Neural crest cell (in vitro differentiated cells): ENCODE measurements at places on chromosomes 4 and X.

- DNase-seq: peak; percentile 4
These were observed 46.5 kb downstream of the CWH43 start for GRCh38 chr4:49032440-49033161.

GRCh38 chr4:86970447-86971354, 35.9 kb downstream of the AFF1 start:
- no peak for DNase-seq

- no peak for DNase-seq
These were observed 291.6 kb downstream of the CAMK2D start for GRCh38 chr4:113469926-113470325.

- DNase-seq: no peak
These were observed 6.1 kb upstream of the LEF1 start for GRCh38 chr4:108174856-108175255.

DNA sequence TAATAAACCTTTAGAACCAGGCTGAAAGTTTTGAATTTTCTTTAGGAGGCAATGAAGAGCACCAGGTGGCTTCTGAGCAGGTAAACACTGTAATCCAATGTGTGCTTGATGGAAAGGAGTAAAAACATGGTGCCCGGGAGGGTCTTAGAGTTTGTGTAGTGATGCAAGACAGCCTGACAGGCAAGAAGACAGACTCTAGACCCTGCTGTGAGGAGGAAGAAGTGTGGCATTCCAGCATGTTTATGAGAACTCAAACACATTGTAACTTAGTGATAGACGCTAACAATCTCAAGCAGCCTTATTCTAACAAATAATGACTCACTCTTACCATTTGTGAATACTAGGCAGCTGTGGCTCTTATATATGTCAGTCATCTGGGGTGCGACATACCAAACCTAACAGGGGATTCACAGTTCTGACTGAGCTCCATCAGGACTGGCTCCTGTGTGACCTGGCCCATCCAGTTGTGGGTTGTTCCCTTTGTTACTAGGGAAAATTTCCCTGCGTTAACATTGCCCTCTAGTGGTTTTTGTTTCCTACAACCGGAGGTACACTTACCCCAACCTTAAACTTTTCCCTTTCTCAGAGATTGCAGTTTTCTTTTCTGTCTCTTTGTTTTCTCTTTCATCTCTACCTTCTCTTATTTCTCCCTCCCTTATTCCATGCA, 53.8 kb downstream of the VSIG4 start:
- no peak for DNase-seq

DNA sequence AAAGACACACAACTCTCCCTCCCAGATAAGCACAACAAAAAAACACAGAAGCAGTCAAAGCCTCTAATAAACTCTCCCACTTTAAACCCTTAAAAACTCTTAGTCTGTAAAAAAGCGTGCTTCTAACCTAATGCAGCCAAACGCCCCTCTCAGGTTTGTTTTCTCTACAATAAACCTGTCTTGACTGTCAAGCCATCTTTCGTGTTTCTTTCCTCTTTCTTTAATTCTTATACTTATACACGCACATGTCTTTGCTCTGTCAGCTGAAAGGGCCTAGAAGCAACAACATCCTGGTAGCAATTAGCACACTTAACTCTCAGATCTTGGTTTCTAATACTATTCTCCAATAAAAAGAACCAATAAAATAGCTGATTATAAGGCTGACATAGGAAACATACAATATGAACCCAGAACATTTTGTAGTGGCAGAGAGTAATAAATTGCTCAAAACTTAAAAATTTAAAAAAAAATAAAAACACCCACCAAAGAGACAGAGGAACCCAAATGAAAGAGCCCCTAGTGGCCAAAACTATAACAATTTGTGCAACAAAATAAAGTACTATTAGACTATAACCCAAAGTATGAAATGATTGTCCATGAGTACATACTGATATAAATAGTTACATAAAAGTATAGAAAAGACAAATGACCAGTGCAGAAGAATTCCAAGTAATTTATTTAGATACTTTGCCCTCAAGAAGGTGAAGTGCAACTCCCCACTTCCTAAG, 440.4 kb upstream of the ADGRL3 start:
- no peak for DNase-seq

DNA sequence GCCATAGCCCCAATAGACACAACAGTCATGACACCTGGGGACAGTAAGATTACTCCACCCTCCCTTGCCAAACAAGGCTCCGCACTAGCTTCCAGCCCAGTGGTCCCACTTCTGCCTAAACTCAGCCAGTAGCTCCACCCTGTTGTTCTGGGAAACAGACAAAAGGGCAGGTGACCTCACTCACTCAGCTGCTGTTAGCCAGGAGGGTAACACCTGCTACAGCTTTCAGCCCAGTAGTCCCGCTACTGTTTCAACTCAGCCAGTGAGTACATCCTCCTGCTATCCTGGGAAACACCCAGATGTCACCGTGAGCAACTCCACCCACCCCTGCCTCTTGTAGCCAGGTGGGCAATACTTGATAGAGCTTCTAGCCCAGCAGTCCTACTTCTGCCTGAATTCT, 162.7 kb upstream of the CPXCR1 start:
- DNase-seq: no peak

DNA sequence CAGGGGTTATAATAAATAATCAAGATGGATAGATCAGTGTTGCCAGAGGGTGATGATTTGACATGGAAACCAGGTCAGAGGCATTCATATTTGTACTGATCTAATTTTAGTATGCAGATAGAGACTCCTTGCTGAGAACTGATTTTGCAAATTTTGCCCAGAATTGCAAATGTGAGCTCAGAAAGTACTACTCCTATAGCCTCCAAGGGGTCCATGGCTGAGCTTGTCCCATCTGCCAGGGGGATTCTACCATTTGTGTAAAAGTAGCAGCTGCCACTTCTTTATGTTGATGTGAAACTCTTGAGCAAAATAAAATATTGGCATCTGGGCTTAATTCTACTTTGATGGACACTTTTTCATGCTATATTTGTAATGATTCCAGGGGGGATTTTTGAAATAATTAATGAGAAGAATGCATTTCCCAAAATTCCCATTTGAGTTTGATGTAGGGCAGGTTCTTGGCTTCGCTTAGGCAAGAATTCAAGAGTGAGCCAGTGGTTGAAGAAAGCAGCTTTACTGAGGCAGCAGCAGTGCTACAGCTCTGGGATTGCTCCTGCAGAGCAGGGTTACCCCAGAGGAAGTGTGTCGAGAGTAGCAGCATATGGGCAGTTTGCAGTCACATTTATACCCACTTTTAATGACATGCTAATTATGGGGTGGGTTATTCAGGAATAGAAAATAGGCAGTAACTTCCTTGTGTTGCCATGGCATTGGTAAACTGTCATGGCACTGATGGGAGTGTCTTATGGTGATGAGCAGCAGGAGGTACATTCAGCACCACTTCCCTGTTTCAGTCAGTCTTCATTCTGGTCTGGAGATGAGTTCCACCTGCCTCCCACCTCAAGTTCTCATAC, 38.7 kb upstream of the DCLK2 start:
- no peak for DNase-seq

- DNase-seq: no peak
These were observed 2.8 kb downstream of the CLCN5 start for GRCh38 chrX:49925176-49925575.

DNA sequence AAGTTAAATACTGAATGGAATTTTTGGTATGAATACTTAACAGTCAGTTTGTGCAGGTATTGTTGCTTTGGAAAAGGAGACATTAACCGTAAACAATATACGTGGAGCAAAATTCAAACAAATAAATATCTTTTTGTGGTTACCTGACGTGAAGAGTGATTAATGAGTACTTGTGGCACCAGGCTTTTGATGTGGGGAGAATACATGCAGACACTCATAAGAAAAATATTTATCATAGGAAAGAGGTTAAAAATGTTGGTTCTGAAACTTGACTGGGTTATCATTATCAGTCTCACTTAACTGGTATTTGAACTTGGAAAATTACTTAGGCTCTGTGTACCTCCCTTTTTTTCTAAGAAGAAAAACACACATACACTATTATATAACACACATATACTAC, 136.4 kb upstream of the NDST4 start:
- DNase-seq: no peak

DNA sequence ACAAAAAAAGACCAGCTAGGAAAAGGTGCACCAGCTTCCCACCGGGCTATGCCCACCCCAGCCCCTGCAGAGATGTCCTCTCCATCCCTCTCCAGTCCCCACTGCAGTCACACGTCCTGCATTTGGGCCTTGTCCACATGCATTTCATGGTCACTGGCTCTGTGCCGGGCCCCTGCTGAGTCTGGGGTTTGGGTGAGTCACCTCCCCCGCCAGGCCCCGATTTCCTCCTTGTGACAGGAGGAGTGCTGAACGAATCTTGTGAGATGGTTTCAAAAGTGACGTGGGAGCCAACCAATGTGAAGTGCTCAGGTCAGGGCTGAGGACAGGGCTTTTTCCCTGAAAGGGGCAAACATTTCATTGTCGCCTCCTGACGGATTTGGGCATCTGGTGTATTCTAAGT, 7.1 kb downstream of the CPZ start:
- DNase-seq: no peak

GRCh38 chr4:21792736-21793135, 155.8 kb downstream of the KCNIP4 start:
- no peak for DNase-seq

- DNase-seq: peak; percentile 12
These were observed 147.8 kb upstream of the BCOR start for GRCh38 chrX:40245488-40246071.

DNA sequence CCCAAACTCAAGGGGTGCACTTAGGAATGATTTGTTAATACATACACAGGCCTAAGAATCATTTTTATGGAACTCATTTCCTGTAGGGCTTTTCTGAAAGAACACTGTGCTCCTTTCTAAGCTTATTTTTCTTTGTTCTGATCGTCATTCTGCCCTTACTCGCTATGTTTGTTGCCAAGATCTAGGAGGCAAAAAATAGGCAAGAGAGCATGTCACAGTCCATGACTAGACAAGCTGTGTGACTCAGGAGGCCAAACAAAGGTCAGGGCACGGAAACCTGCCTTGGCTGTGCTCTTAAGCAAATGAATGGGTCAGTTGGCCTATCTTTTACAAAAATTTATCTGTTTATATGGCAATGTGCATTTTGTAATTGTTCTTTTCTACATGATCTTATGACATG, 42.5 kb upstream of the C1GALT1C1 start:
- no peak for DNase-seq

DNA sequence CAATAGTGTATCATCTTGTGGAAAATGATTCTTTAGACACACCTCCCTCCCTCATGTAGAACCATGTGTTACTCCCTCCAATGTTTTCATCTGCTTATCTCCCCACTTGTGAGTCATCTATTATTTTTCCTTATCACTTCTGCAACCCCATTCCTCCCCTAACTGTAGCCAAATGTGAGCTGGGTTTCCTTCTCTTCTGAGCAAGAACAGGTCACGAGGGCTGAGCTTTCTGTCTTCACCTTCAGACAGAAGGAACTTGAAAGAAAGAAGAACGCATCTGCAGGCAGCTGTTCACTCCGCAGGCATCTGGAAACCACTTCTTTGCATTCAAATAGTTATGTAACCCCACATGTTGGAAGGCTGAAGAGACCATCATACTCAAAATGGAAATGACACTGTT, 1.8 kb downstream of the PPP1R2C start:
- DNase-seq: no peak

DNA sequence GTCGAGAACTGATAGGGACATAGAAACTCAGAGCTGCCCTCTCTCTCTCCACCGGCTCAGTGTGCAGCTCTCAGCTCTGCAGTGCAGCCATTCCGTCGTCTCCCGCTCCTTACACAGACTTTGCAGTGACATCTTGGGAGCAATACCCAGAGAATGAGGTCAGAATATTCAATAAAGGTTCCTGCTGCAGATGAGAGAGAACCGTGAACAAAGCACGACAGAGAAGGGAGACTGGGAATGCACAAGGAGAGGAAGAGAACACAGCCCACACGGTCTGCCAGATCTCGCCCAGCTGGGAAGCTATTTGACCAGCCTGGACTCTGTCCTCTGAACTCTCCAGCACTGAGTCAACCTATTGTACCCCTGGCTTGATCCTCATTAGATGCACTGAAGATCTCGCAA, 118.0 kb upstream of the PPARGC1A start:
- DNase-seq: no peak

- no peak for DNase-seq
These were observed 558.2 kb upstream of the DIPK2B start for GRCh38 chrX:45758738-45759397.

DNA sequence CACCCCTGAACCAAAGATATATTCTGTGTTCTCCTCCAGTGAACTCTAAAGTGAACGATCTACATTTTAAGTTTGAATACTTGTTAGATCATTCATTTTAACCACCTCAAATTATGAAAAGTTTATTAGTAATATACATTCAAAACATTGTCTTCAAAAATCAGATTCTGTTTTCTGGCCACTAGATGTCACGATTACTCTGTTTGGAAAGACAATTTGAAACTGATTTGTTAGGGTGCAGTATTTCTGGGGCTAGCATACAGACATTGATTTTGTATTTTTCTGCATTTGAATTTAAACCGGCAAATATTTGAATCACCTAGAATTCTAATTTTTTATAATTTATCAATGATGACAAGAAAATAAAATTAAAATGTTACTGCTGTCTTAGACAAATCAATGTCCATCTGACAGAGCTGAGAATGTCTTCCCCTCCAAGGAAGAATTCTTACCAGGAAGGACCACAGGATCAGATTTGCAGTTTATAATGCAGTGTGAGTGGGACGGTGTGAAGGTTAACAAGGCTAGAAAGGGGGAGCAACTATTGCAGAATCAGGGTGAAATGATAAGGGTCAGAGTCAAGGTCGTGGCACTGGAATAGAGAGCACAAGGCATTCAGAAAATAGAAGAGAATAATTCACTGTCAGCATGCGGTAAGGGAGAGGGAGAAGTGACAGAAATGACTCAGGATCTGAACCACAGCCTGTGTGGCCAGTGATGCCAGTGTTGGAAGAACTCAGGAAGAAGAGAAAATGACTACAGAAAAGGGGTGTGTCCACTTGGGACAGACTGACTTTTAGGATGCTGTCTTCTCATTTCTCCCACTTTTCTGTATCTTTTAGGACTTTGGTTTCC, 91.6 kb downstream of the ANXA10 start:
- DNase-seq: no peak

DNA sequence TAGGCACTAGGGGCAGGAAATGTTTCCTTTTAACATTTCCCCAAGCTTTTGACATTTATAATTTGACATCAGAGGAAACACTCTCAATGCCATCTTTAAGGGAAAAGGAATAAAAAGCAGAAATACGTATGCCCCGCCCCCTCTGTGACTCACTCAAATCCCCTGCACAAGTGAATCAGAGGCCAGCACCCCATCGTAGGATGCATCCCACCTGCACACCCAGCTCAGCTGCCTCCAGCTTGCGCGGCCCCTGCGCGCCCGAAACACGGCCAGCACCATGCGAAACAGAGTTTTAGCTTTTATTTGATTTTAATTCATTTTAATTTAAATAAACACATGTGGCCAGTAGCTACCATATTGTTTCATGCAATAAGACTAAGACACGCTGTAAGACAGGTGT, 29.5 kb downstream of the ABLIM2 start:
- no peak for DNase-seq
